Stimulated activated CD4-positive, alpha-beta T cell treated with anti-CD3 and anti-CD28 coated beads, Interleukin-12 subunit alpha, Interleukin-12 subunit beta, amount 100 ng/mL, for 4 hours (primary cell): ENCODE measurements at places on chromosomes 1 and 21.

GRCh38 chr1:178037510-178038253 is 56.2 kb upstream of the RASAL2 start:
- DNase-seq, result no peak

DNA sequence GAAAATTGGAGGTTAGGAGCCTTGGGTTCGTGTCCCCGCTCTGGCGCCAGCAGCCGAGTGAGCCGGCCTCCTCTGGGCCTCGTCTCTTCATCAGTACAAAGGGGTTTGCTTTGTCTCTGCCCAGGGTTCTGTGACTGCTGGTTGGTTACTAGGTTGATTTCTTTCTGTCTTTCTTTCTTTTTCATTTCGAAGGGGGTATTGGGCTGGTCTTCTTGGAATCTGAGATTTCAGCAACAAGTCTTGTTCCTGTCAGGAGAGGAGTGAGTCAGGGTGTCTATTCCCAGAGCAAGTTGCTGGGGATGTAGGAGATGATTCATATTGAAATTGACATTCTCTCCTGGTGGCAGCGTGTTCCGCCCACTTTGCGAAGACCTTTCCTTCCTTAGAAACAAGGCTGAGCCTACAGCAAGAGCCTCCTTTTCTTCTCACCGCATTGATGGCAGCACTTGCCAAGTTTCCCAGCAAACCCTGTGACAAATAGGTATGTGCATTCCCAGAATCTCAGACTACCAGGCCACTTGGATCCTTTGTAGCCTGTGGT is 79.2 kb downstream of the MAN1C1 start:
- no peak for DNase-seq

DNA sequence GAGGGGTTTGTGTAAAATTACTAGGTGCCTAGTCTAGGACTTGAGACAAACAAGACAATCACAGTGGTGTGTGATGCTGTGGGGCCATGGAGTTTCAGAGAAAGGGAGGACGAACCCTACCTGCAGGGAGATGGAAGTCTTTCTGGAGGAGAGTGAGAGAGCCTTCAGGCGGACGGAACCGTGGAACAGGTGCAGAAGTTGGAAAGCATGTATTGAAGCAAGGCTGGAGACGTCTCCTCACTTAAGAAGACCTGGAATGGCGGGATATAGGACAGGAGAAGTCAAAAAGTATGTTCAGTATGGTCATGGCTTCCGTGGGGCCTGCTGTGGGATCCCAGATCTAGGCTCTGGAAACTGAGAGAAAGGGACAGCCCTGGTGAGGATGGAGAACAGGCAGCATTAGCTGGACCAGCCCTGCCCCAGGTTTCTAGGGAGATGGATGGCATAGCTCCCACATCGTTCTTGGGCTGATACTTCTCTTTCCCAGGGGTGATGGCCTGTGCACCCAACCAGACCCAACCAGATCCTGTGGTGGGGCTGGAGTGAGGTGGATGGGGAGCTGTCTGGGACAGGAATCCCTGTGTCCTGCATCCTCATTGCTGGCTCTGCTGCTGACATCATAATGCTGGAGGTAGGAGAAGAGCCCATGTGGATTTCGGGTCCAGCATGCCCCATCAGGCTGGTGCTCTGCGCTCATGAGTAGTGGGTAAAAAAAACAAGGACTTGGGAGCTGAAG is 15.0 kb upstream of the LRP8 start:
- no peak for DNase-seq

GRCh38 chr1:24089027-24089742 is 22.8 kb downstream of the MYOM3 start:
- DNase-seq, result no peak

- no peak for DNase-seq
These were observed 39.0 kb upstream of the TADA1 start for GRCh38 chr1:166915042-166915441.

GRCh38 chr1:214446772-214447556 is 104.4 kb downstream of the PTPN14 start:
- no peak for DNase-seq

GRCh38 chr21:14583629-14584255 is 37.6 kb upstream of the SAMSN1 start:
- no peak for DNase-seq

DNA sequence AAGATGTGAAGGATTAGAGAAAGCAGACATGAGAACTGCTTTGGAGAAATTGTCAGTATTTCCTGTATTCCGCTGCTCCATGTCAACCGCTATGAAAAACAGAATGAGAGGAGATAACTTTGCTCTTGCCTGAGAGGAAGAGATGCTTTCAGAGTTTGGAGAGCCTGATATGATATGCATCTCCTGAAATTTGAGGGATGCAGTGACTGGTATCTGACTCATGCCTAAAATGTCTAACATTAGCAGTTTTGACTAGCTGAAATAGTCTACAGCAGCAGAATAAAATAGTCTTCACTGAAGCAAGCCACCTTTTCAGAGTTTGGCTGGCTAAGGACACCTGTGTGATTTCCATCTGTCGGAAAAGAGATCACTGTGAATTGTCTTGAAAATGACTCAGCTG is 165.8 kb upstream of the LRRC7 start:
- DNase-seq, result no peak

- DNase-seq, result no peak
These were observed 8.1 kb downstream of the MFAP2 start for GRCh38 chr1:16972189-16972895.
